ENCODE measurements at places on chromosomes 7 and 10.

DNA sequence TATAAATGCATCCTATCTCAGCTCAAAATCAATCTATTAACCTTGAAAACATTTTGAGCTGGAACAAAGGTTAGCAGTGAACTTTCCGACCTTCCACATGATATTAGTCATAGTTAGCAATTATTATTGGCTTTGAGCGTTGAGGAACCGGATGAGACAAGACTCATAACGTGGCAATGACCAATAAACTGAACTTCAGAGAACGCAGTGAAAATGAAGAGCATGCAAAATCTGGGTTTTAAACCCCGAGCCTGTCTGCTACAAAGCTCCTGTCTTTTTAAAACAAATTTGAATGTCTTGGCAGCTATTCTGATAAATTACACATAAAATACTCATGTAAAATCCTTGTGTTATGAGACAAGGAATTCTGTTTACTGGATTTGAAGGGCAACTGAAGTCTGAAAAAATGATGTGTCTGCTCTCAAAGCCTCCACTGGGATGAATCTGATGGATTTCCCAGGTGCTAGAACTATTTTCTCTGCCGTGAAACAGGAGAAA lies 74.7 kb upstream of the ITGB1 start:
- DNase-seq: peak; percentile 46

- no peak for DNase-seq
Measured at GRCh38 chr7:36986511-36986933, 262.2 kb upstream of the AOAH start.

DNA sequence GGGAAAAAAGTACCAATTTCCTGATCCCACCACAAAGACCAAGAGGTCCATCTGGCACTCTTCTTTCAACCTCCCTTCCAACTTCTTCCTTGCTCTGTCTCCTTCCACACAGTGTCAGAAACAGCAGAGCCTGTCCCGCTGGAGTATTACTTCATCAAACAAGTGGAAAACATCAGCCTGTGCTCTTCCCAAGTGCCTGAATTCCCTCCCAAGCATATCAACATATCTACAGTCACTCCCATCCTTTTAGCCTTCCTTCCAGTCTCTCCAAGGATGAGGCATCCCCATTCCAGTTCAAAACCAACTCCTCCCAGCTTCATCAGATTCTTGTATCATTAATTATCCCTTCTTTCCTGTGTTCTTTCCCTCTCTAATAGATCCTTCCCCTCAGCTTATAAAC lies 1.7 kb upstream of the NOC3L start:
- no peak for DNase-seq

GRCh38 chr7:130946114-130946513 lies 212.1 kb upstream of the KLF14 start:
- DNase-seq: no peak

DNA sequence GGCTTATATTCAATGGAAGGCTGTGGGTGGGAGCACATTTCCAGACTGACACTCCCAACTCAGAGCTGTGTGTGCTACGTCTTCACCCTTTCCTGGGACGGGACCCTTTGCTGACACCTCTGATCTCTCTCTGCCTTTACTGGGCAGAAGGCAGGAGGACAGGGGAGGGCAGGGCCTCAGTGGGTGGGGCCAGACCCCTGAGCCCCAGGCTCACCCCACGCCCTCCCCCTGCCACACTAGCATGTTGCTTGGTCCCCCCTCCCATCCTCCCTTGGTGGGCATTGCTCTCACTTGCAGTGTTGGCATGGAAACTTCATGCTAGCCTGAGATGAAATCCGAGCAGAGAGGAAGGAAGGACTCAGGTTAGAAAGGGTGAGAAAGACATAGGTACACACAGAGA lies 18.4 kb downstream of the TMEM273 start:
- DNase-seq: no peak

GRCh38 chr10:98481404-98481945 lies 34.7 kb upstream of the HPS1 start:
- no peak for DNase-seq

DNA sequence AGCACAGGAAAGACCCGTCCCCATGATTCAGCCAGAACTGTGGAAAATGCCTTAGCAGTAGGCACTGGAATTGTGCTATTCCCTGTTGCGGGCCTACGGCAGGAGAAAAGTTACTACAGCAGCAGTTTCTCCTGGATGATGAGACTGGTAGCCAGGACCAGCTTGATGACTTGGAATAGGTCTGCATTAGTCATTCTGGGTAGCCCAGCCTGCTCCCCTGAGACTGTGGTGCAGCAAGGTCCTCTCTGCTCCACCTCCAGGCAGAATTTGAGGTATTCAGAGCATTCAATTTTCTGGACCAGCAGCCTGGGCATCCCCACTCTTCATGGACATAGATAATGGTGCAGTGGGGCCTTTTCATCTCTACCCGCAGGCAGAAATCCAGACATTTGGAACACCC lies 490.0 kb downstream of the SH2D4B start:
- no peak for DNase-seq

DNA sequence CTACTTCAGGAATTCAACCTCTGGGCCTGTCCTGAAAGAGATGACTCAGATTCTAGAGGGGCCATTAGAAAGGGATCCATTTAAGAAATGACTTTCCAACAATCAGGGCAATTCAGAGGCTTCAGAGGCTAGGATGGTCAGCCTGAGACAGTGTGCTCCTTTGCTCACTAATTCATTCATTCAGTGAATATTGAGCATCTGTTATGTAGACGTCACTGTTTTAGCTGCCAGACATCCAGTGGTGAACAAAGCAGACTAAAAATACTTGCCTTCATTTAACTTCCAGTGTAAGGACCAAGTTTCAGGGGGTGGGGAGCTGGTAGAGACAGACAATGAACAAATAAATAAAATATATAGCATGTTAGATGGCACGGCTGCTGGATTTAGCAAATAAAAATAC lies 1.6 kb downstream of the KIAA1217 start:
- DNase-seq: no peak

DNA sequence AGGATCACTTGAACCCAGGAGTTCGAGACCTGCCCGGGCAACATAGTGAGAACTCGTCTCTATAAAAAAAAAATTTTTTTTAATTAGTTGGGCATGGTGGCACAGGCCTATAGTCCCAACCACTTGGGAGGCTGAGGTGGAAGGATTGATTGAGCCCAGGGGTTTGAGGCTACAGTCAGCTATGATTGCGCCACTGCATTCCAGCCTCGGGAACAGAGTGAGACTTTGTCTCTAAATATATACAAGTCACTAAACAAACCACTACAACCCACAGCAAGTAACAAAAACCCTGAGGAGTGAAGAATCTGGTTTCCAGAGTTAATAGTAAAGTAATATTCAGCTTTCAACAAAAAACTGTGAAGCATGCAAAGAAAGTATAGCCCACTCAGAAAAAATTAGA lies 32.7 kb upstream of the HHEX start:
- no peak for DNase-seq

GRCh38 chr10:68208424-68209042 lies 23.4 kb downstream of the ATOH7 start:
- DNase-seq: peak; percentile 40

- no peak for DNase-seq
Measured at GRCh38 chr10:108545921-108546320, 1377.4 kb downstream of the XPNPEP1 start.

GRCh38 chr10:58590924-58591323 lies 78.3 kb downstream of the BICC1 start:
- DNase-seq: no peak

- no peak for DNase-seq
Measured at GRCh38 chr10:63522277-63522687, 1.1 kb downstream of the REEP3 start.

DNA sequence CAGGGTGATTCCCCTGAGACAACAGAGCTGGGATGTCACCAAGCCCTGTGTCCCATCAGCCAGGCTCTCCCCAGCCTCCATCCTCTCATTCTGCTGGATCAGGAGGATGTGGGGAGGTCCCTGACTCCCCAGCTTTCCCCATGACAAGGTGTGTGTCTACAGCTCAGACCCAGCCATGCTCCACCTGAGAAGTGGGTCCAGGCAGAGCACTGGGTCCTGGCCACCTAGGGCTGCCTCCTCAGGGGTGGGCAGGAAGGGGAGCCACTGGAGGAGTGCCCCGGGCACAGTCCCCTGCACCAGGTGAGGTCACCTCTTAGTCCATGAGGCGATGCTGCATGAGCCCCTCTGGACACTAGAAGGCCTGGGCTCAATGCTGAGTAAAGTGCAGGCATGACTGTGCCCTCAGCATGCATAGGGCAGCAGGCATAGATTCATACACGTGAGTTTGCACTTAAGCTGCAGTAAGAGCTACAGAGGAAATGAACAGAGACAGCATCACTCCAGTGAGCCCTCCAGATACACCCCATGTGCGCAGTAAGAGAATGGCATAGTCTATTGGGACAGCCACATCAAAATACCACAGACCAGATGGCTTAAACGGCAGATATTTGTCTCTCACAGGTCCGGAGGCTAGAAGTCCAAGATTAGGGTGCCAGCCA lies 48.3 kb downstream of the ALOX5 start:
- DNase-seq: no peak

DNA sequence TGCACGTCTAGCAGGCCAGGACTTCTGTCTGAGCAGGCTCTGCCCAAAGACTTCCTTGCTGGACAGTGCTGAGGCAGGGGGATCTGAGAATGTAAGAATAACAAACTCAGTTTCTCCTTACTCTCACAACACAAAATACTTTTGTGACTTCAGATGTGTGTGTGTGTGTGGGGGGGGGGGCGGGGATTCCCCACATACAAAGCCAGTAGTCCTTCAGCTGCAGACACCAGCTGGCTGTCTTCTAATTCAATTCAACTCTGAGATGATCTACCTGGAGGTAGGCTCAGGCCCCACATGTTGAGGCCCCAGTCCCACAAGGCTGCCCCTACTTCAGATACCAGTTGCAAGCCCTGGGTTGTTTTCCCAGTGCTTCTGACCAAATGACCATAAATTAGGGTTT lies 4.7 kb upstream of the CXCL12 start:
- no peak for DNase-seq

DNA sequence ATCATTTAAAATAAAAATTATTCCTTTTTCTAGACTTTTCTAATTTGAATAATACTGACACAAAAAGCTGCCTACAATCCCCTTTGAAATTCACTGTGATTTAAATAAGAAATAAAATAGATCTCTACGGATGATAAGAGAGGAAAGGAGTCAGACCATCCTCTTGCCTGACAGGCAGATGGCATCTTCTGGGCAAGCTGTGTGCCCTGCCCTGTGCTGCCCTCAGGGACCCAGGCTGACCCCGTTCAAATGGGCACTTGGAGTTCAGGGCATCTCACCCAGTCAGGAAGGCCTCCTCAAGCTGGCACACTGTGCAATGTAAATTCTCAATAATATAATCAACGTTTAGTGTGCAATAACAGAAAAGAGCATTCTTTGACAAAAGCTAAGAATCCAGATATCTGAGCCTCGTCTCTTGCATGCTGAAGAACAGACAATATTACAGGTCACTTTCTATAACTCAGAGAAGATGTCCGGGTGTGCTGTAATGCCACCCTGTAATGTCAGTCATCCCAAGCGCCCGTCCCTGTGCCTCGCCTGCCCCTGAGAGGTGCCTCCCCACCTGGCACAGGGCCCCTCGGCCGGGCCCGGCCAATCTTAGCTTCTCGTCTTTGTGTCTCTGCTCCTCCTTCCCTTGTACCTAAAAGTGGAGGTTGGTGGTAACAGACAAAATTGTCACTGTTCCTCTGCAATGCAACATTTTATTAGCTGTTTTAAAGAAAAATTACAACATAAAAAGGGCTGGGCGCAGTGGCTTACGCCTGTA lies 263.3 kb downstream of the COBL start:
- DNase-seq: no peak

All from fibroblast of skin of left quadriceps (primary cell).